ENCODE measurements at places on chromosomes 7 and 10.

DNA sequence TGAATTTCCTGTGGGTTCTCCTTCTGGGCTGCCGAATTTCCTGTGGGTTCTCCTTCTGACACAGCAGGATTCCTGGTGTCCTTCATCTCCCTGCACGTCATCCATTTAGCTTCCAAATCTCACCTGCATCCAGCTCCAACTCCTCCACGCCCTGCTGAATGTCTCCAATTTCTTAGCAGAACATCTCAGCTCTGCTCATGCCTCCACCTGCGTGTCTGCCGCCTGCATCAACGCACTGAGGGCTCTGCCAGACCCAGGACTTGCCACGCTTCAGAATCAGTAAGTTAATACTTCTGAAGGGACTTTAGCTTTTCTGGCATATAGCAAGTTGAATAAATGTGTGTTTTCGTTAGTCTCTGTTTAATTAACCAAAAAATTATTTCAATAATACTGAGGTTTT lies 31.1 kb upstream of the VIPR2 start:
- DNase-seq: no peak

DNA sequence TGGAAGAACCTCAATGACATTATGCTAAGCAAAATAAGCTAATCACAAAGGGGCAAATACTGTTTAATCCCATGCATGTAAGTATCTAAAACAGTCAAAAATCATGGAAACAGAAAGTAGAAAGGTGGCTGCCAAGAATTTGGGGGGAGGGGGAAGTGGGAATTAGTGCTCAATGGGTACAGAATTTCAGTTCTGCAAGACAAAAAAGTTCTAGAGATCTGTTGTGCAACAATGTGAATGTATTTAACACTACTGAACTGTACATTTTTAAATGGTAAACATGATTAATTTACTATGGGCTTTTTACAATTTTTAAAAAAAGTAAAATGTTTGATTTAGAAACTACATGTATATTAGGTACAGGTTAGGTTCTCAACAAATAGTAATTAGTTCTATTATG lies 11.9 kb downstream of the EZH2 start:
- no peak for DNase-seq

- peak; percentile 17 for DNase-seq
Measured at GRCh38 chr10:121928528-121928884, 675 bp upstream of the ATE1 start.

DNA sequence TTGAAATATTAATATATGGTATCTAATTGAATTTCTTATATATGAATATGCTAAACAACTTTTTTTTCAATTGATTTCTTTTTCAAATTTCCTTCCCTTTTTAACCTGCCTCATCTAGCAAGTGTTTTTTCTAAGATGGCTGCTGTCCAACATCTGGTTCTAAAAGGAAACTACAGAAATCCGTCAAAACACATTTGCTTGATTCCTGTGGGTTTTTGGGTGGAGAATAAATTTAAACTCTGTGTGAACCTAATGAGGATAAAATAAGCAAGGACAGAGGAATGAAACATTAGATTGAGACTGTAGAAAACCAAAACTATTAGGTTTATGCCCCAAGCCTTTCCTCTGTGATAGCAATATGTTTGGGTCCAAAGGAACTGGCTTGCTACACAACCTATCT lies 75.5 kb upstream of the STARD3NL start:
- DNase-seq: peak; percentile 66

DNA sequence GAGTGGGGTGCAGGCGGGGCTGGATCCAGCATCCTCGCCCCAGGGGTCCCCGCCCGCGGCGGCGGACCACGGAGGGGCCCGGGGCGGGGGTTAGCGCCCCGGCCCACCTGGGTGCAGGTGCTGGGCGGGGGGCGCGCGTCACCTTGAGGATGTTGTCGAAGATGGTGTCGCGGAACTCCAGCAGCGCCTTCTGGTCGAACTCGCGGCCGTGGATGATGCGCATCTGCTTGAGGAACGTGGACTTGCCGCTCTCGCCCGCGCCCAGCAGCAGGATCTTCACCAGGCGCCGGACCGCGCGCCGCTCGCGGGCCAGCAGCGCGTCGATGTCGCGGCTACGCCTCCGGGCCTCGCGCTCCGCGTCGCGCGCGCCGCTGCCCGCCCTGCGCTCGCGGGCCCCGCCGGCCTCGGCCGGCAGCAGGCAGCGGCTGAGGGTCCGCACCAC lies 376 bp downstream of the GNA12 start:
- DNase-seq: no peak

DNA sequence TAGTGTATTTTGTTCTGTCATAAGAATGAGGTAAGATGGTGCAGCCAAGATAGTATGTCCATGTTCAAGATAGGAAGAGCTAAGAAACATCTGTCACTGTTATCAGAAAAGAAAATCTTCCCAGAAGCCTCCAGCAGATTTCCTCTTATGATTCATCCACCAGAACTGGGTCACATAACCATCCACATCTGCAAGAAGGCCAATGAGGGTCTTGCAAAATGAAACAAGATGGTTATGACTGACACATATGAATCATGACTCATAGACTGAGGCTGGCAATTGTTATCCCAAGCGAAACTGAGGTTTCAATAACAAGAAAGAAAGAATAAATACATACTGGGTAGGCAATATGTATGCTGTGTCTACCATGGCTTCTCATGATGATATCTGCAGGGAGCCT lies 30.3 kb downstream of the CCNJ start:
- no peak for DNase-seq

Measured in H4 (cell line).